Thoracic aorta (tissue), 2 donors: ENCODE measurements at places on chromosomes 6 and 20.

DNA sequence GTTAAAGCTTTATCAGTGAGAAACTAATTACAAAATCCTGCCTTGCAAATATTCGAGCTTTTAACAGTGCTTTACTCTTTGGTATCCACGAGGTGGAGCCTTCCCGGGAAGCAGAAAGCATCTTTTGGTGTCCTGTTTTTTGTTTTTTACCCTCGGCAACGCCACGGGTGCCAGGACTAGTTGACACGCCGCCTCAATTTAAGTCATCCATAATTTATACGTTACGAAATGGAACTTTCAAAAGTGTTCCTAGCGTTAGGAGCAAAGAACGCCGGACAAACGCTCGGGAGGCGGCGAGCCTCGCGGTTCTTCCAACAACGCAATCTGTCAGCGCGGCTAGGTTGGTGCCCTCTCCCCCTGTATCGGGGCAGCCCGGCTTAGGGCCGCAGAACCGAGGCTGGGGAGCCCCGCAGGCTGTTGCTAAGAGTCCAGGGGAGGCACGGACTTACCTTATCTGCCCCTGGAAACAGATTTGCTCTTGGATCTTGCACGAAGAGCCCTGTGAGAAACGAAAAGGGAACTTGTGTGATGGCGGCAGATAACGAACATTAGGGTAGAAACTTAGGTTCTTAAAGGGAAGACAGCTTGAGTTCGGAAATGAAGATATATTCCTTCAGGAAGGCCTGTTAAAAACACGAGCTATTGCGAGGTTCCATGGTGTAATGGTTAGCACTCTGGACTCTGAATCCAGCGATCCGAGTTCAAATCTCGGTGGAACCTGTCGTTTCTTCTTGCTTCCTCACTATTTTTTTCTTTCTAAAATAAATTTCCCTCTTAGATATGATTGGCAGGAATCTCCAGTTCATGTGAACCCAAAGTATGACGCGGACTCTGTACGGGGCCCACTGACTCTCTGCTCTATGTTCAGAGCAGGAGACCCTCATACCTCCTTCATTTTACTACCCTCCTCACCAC is 46.2 kb upstream of the ZNF184 start:
- DNase-seq, result no peak
- no peaks in the 10 kb centered on the region for H3K36me3 ChIP-seq
- H3K4me1 ChIP-seq, result no peaks in the 10 kb centered on the region
- H3K27ac ChIP-seq, result peak overlapping the region; percentile 95

GRCh38 chr20:7691647-7692269 is 248.5 kb downstream of the HAO1 start:
- H3K27ac ChIP-seq, result no peak overlapping the region
- no peaks in the 10 kb centered on the region for H3K4me1 ChIP-seq
- no peaks in the 10 kb centered on the region for H3K36me3 ChIP-seq
- DNase-seq, result no peak
- no peaks in the 10 kb centered on the region for H3K27me3 ChIP-seq

DNA sequence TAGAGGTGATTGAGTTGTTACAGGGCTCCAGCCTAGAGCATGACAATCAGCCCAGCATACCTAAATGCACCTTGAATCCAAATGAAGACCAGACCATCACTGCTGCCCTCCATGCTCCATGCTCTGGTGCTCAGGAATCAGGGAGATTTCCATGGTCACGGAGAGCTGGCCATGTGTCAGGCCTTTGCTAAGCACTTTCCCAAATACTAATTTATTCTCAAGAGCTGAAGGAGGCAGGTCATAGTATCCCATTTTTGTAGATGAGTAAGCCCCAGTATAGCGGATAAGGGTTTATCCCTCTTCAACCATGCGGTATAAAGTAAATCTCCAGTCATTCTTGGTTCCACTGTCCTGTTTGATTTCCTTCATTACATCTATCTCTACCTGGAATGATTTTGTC is 240.8 kb downstream of the TFAP2A start:
- no peaks in the 10 kb centered on the region for H3K4me1 ChIP-seq
- no peak overlapping the region for H3K27ac ChIP-seq
- H3K4me3 ChIP-seq, result no peak overlapping the region
- no peaks in the 10 kb centered on the region for H3K36me3 ChIP-seq
- no peaks in the 10 kb centered on the region for H3K27me3 ChIP-seq
- DNase-seq, result no peak

DNA sequence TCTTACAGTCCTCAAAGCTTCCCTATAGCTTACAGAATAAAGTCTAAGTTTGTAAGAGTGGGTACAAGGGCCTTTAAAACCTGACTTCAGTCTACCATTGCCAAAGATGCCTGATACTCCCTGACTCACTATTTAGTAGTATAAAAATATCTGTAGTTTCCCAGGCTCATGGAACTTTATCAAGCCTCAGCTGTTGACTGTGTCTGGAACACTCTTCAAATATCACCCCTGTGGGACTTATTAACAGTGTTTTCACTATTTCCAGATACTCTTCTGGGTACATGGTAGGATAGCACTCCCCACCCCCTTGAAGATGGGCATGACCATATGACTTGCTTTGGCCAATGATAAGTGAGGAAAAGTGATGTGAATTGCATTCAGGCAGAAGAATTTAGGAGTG is 105.3 kb upstream of the TENT5A start:
- DNase-seq, result no peak
- H3K27ac ChIP-seq, result peak overlapping the region; percentile 67
- H3K27me3 ChIP-seq, result no peaks in the 10 kb centered on the region
- no peaks in the 10 kb centered on the region for H3K36me3 ChIP-seq
- no peak overlapping the region for H3K4me3 ChIP-seq

GRCh38 chr6:53796451-53796780 is 1.6 kb downstream of the LRRC1 start:
- H3K36me3 ChIP-seq, result no peaks in the 10 kb centered on the region
- no peaks in the 10 kb centered on the region for H3K27me3 ChIP-seq
- peak overlapping the region; percentile 90 for H3K4me3 ChIP-seq
- H3K4me1 ChIP-seq, result no peaks in the 10 kb centered on the region
- DNase-seq, result no peak
- peak overlapping the region; percentile 68 for H3K27ac ChIP-seq

DNA sequence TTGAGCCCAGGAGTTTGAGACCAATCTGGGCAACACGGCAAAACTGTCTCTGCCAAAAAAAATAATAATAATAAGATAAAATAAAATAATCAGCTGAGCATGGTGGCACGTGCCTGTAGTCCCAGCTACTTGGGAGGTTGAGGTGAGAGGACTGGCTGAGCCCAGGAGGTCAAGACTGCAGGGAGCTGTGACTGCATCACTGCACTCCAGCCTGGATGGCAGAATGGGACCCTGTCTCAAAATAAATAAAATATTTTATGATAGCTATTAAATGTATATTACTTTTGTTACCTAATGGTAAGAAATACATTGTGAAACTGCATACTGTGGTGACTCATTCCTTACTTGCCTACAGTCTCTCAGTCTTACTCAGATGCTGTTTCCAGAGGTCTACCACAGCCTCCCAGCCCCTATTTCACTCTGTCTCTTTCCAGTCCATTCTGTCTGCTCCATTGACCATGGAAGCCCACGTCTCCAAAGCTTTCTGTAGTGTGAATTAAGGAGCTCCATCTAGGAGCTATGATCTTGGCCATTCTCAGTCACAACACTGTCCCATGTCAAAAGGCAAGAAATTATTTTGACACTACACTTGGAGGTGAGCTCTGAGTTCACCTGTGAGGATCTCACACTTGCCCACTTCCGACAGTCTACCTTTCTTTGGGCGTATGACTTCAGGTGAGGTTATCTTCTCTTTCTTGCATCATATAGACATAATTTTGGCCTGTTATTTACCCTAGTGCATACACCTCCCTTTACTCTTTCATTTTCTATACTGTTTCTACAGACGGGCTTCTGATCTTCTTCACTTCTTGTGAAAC is 22.4 kb upstream of the SNX9 start:
- no peaks in the 10 kb centered on the region for H3K36me3 ChIP-seq
- H3K27me3 ChIP-seq, result no peaks in the 10 kb centered on the region
- peaks cover 5% of the 10 kb centered on the region for H3K4me1 ChIP-seq
- H3K27ac ChIP-seq, result no peak overlapping the region

- no peak for DNase-seq
- no peaks in the 10 kb centered on the region for H3K4me1 ChIP-seq
- H3K27me3 ChIP-seq, result no peaks in the 10 kb centered on the region
- H3K4me3 ChIP-seq, result no peak overlapping the region
- H3K36me3 ChIP-seq, result no peaks in the 10 kb centered on the region
Measured at GRCh38 chr6:126631363-126631762, 291.4 kb downstream of the CENPW start.

DNA sequence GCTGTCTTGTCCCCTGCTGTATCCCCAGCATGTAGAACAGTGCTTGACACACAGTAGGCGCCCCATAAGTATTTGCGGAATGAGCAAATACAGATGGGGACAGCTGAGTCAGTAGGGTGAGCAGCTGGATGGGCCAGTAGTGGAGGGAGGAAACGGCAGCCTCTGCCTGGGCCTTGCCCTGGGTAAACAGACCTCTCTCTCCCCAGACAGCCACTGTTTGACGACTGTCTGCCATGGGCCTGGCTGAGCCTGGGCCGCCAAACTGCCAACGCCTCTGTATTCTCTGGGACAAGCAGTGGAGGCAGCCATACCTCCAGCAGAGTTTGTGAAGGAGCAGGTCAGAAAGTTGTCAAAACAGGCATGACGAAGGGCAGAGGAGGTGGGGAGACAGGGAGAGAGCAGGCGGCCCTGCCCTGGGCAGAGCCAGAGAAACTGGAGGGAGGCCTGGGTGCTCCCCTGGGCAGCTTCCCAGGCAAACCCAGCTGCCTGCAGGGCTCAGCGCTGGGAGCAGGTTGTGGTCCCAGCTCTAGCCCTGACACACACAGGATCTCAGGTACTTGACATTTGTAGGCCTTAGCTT is 15.2 kb downstream of the HNF4A start:
- H3K27me3 ChIP-seq, result no peaks in the 10 kb centered on the region
- H3K27ac ChIP-seq, result no peak overlapping the region
- H3K4me1 ChIP-seq, result no peaks in the 10 kb centered on the region
- DNase-seq, result no peak
- no peak overlapping the region for H3K4me3 ChIP-seq

GRCh38 chr6:157181649-157182048 is 141.7 kb downstream of the TMEM242 start:
- no peak overlapping the region for H3K27ac ChIP-seq
- no peak for DNase-seq
- no peaks in the 10 kb centered on the region for H3K27me3 ChIP-seq
- H3K4me3 ChIP-seq, result no peak overlapping the region

GRCh38 chr6:167513778-167514177 is 188.9 kb downstream of the TTLL2 start:
- no peaks in the 10 kb centered on the region for H3K27me3 ChIP-seq
- H3K4me1 ChIP-seq, result no peaks in the 10 kb centered on the region
- H3K4me3 ChIP-seq, result no peak overlapping the region
- DNase-seq, result no peak

DNA sequence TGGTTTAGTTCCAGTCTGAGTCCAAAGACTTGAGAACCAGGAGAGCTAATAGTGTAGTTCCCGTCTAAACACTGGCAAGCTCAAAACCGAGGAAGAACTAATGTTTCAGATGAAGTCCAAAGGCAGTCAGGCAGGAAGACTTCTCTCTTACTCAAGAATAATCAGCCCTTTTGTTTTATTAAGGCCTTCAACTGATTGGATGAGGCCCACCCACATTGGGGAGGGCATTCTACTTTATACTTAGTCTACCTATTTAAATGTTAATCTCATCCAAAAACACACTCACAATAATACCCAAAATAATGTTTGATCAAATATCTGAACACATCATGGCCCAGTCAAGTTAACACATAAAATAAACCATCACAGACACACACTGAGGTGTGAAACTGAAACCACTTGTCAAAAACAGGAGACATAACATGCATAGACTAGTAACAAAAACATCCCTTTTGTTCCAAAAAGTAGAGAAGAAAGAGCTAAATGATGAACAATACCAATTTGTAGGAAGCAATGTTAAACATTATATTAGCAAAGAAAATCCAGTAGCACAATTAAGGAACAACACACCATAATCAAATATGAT is 50.2 kb upstream of the SENP6 start:
- no peaks in the 10 kb centered on the region for H3K27me3 ChIP-seq
- no peaks in the 10 kb centered on the region for H3K36me3 ChIP-seq
- no peak overlapping the region for H3K4me3 ChIP-seq
- H3K27ac ChIP-seq, result no peak overlapping the region
- H3K4me1 ChIP-seq, result no peaks in the 10 kb centered on the region

DNA sequence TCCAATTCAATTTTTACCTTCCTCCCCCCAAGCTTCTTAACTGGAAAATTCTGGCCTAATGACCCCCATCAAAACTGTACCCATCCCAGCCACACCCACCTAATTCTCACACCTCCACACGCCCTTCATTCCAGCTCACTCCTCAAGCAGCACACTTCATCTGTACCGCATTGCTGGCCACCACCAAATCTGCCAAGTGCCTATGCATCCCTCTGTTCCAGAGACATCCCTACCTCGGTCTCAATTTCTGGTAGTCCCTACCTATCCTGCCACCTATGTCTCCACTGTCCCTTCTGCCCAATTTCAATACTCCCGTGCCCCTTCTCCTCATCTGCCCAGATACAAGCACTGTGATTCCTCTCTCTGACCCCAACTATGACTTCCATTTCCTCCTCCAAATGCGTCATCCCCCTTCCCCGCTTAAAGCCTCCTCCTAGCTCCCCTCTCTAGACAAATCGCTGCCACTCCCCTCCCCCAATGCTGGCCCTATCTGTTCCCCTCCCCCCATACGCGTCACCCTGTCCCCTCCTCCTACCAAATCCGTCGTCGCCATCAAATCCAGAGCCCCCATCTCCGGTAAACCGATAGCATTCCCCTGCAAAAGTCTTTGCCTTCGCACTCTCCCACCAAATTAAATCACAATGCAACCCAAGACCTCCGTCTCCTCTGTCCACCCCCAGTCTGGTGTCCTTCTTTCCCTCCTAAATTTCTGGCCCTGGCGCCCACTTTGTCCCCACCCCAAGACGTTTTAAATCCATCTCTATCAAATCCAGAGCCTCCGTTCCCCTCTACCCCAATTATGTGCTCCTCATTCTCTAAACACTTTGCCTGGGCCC is 1.2 kb downstream of the MTCH1 start:
- no peaks in the 10 kb centered on the region for H3K27me3 ChIP-seq
- H3K4me1 ChIP-seq, result peaks cover 27% of the 10 kb centered on the region
- H3K36me3 ChIP-seq, result peaks cover 5% of the 10 kb centered on the region
- H3K27ac ChIP-seq, result peak overlapping the region; percentile 96
- peak; percentile 51 for DNase-seq

- no peaks in the 10 kb centered on the region for H3K4me1 ChIP-seq
- no peaks in the 10 kb centered on the region for H3K27me3 ChIP-seq
- no peak for DNase-seq
- H3K36me3 ChIP-seq, result no peaks in the 10 kb centered on the region
Measured at GRCh38 chr20:14672066-14672465, 334.7 kb upstream of the FLRT3 start.

- no peaks in the 10 kb centered on the region for H3K36me3 ChIP-seq
- H3K4me3 ChIP-seq, result no peak overlapping the region
- DNase-seq, result no peak
- H3K27ac ChIP-seq, result no peak overlapping the region
Measured at GRCh38 chr6:135577059-135577538, 79.6 kb upstream of the AHI1 start.

DNA sequence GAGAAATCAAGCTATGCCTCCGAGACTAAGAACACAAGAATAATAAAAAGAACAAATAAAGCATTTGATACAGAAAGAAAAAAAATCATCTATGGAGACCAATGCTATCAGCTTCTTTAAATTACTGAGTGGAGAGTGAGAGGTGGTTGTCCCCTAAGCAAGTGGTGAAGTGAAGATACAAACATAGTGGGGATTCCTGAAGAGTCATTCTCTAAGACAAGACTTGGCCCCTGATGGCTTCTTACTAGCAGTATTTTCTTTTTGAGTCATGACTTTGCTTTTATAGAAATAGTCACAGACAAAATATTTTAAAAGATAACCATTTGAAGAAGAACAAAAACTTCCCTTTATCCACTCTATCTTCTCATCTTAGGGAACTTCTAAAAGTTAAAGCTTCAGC is 261.4 kb upstream of the PRDM1 start:
- no peak overlapping the region for H3K27ac ChIP-seq
- H3K27me3 ChIP-seq, result no peaks in the 10 kb centered on the region
- no peak overlapping the region for H3K4me3 ChIP-seq
- no peak for DNase-seq
- H3K4me1 ChIP-seq, result no peaks in the 10 kb centered on the region
- no peaks in the 10 kb centered on the region for H3K36me3 ChIP-seq
